ENCODE measurements at places on chromosomes 5 and 9.

DNA sequence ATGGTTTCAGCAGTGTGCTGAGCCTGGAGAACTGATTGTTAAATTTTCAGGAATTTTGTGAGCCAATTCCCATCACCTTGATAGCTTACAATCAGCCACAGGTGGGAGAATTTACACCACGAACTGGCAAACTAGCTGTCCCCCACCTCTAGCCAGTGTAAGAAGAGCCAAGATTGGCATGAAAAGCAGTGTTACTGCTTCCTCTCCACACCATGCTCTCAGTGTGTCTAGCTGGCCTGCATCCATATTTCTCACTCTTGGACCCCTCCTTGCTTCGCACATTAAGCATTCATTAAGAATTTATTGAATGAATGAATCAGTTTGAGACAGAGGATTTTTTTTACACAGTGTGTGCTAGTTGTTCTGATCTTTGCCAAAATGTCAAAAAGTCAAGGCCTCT lies 36.7 kb upstream of the MAN2A1 start:
- DNase-seq = no peak

GRCh38 chr5:39892708-39893107 lies 467.9 kb upstream of the DAB2 start:
- DNase-seq = no peak

DNA sequence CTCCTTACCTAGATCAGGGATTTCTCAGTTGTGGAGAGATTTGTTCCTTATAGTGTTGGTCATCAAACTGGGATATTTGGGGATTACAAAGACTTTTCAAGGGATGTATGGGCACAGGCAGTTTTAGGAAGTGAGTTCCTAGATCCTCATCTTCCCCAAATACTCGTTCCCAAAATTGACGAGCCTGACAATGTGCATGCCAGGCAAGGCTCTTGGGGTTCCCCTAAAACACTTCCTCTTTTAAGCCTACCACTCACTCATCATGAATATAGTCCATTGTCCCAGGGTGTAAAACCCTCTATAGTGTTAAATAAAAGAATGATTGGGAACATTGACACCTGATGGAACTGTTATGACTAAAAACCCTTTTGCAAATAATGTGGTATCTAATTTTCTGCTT lies 26.4 kb downstream of the PDCD1LG2 start:
- DNase-seq = no peak

DNA sequence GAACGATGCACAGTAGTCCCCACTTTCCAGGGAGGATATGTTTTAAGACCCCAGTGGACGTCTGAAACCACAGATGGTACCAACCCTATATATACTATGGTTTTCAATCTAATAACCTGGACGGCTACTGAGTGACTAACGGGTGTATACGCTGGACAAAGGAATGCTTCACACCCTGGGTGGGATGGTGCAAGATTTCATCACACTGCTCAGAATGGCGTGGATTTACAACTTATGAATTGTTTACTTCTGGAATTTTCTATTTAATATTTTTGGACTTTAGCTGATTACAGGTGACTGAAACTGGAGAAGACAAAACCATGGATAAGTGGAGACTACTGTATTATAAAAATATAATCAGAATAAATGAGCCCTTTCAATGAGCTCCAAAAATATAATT lies 147.6 kb upstream of the TRIM32 start:
- no peak for DNase-seq

- DNase-seq = no peak
These were observed 45.6 kb downstream of the VCAN start for GRCh38 chr5:83517072-83517687.

- no peak for DNase-seq
These were observed 99.5 kb upstream of the FBXL17 start for GRCh38 chr5:108481355-108481931.

- DNase-seq = no peak
These were observed 73.7 kb downstream of the INSL6 start for GRCh38 chr9:5111696-5112095.

DNA sequence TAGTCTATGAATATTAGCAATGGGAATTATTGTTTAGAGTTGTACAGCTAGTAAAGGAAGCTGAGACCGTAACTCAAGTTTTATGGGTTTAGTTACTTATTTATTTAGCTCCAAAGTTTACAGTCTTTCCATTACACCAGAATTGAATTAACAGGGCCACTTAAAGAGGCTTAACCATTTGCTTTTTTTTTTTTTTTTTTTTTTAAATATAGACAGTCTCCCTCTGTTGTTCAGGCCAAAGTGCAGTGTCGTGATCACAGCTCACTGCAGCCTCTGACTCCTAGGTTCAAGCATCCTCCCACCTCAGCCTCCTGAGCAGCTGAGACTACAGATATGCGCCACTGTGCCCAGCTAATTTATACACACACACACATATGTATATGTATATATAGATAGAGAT lies 1.4 kb upstream of the TTC1 start:
- DNase-seq = no peak

GRCh38 chr5:29208024-29208423 lies 1985.5 kb upstream of the CDH6 start:
- no peak for DNase-seq

DNA sequence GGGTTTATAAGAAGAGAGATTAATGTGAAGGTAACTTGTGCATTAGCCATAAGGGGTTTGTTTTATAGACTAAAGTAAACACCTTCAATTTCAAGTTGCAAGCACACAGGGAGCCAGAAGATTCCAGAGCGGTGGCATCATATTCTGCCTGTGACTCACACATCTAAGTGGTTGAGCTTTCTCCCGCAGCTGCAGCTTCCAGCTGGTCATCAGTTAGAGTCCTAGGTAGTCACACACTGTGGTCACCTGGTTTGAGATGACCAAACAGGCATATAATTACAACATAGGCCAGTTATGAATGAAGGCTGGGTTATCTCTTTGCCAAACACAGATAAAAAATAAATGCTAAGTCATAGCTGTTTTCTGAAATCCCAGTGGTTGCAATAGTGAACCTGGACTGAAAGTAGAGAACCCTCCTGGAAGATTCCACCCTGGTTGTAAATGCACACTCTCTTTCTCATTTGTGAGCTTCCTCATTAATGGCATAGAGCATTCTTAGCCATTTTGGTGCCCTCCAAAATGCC lies 171.3 kb downstream of the GDNF start:
- no peak for DNase-seq

DNA sequence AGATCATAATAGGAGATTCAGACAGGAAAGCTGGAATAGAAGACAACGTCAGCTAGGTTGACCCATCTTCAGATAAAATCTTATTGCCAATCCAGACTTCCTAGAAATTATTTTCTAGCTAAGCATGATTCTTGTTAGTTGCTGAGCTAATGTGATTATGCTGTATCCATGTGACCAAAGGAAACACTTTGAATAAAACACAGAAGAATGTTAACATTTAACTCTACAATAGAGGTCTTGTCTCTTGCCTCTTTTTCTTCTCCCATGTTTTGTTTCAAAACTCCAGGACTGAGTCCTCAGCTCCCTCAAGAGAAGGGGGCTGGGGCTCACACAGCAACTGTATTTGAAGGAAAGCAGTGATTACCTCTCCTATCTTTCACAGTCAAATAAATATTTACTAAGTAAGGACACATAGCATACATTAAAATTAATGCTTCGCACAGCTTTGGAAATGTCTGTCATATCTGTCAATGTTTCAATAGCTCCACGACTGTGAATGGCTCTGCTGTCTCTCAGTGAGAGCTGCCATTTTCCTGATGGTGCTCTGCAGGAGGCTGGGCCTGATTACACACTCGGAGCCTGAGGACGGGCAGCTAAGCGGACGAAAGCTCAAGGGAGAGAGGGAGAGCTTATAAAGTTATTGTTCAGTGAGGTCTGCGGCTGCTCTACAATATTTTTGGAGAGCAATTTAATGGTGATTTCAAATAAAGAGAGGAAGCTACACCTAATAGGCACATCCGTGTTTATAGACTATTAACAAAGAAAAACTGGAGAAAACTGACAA lies 64.8 kb upstream of the ZNF462 start:
- no peak for DNase-seq

Data from activated CD4-positive, alpha-beta T cell treated with anti-CD3 and anti-CD28 coated beads, Interleukin-2, amount 50 U/mL, for 48 hours (primary cell).